ENCODE measurements at places on chromosomes 7 and 10. TPM values are rescaled to one million over a fixed set of nuclear protein-coding genes. Genes with fewer than 3 reads are reported as not detected.

The DLX6 gene
- not detected for total RNA-seq

The SEM1 gene
- 52.1 TPM for total RNA-seq

The SLC25A40 gene
- 52.4 TPM for total RNA-seq

The ASNS gene
- total RNA-seq, result 32.8 TPM

The AKR1C1 gene
- total RNA-seq, result 0.79 TPM

The PPP1R9A gene
- total RNA-seq, result not detected

The IGFBP1 gene
- not detected for total RNA-seq

The PIK3CG gene
- total RNA-seq, result 53.1 TPM

The TMEM176B gene
- not detected for total RNA-seq

The EPHA1 gene
- total RNA-seq, result 12.4 TPM

The NPC1L1 gene
- total RNA-seq, result not detected

The SUGCT gene
- total RNA-seq, result not detected

The PDLIM1 gene
- 9.5 TPM for total RNA-seq

The LBX1 gene
- total RNA-seq, result not detected

The FBXL13 gene
- total RNA-seq, result 0.13 TPM

The SLC26A5 gene
- total RNA-seq, result not detected

The LAMB1 gene
- not detected for total RNA-seq

The THSD7A gene
- total RNA-seq, result not detected

The INHBA gene
- total RNA-seq, result not detected

The SPDYE8 gene
- not detected for total RNA-seq

The RBP3 gene
- total RNA-seq, result not detected

The NKX6-2 gene
- total RNA-seq, result not detected

The HOGA1 gene
- total RNA-seq, result not detected

The WNT8B gene
- 0.37 TPM for total RNA-seq

The RTKN2 gene
- total RNA-seq, result 2.6 TPM

The OR2A5 gene
- not detected for total RNA-seq

The CALHM1 gene
- total RNA-seq, result 1.8 TPM

The TMEM184A gene
- total RNA-seq, result not detected

The ADRB1 gene
- total RNA-seq, result 0.45 TPM

The CPN1 gene
- total RNA-seq, result not detected

The LEP gene
- total RNA-seq, result not detected

The GIMAP2 gene
- 82.9 TPM for total RNA-seq

The CFAP70 gene
- total RNA-seq, result 0.57 TPM

Data from activated CD8-positive, alpha-beta T cell treated with anti-CD3 and anti-CD28 coated beads, Interleukin-2, amount 10 ng/mL, durations not matched to agents 7 days and 5 days (primary cell).